Fibroblast of the aortic adventitia (primary cell): ENCODE measurements at places on chromosomes 5 and 9. TPM values are rescaled to one million over a fixed set of nuclear protein-coding genes. Genes with fewer than 3 reads are reported as not detected.

DNA sequence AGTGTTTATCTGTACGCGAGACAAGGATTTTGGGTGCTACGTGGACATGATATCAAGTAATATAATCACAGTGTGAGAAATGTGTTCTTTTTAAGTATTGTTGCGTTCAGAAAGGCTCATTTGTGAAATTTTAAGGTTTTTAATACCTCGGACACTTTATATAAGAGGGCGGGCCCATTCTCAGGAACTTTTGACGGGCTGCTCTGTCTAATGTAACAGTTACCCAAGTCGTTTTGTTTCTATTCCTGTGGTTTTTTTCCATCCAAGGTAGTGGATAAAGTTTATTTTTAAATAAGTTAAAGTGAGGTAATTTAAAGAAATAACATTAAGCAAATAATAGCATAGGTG is 525 bp downstream of the SRP19 start:
- DNase-seq: peak; percentile 17

Gene LMBRD2
- 17.6 and 22.1 TPM in 2 replicates for total RNA-seq

- no peak for DNase-seq
Observed at GRCh38 chr9:2021731-2022130, 6.6 kb downstream of the SMARCA2 start.

Gene C9orf50
- 0.98 TPM in 1 of 2 replicates, not detected in the other for total RNA-seq

Gene TOR2A
- 1.2 and 4.8 TPM in 2 replicates for total RNA-seq

DNA sequence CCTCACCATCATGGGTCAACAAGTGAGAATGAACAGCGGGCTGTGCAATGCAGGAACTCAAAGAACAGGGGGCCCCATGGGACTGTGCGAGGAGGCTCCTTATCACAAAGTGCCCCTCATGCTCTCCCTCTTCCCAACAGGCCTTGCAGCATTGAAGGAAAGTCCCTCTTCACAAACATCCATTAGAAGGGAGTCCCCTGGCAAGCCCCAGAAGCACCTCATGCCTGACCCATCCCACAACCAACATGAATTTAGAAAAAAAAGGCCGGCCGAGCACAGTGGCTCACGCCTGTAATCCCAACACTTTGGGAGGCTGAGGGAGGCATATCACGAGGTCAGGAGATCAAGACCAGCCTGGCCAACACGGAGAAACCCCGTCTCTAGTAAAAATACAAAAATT is 122.6 kb upstream of the FSTL4 start:
- no peak for DNase-seq

Gene PCDHB12
- total RNA-seq: 0.18 and 0.25 TPM in 2 replicates

DNA sequence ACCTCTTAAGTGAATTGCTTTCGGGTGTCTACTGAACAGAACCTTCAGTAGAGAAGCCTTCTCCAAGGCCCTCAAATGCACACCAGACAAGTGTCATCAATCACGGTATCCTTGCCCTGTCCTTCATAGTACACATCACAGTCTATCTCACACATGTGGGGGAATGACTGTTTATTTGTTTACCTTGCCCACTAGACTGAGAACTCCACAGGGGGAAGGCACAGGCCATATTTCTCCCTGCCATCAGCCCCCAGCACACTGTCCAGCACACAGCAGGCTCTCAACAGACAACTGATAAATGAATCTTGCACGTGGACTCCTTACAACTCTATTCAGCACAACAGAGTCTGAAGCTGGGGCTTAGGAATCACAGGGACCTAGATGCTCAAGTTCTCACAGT is 128.5 kb downstream of the MED27 start:
- DNase-seq: no peak

DNA sequence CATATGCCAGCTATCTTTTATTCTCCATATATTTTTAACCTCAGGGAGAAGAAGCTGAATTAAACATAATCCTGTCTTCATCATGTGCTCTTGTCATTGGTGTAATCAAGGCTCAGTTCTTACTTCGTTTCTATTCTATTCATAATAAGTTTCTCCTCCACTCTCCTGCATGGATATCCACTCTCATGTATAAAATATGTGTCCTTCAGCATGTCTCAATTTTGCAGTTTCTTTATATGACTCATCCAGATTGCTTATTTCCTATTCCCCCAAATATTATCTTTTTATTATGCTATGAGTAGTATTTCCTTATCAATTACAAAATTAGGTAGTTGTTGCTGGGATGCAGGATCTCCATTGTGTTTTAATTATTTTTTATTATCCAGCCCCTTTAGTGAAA is 643.7 kb upstream of the ACO1 start:
- DNase-seq: no peak

GRCh38 chr5:65102976-65103711 is 334.4 kb downstream of the CWC27 start:
- DNase-seq: peak; percentile 30

DNA sequence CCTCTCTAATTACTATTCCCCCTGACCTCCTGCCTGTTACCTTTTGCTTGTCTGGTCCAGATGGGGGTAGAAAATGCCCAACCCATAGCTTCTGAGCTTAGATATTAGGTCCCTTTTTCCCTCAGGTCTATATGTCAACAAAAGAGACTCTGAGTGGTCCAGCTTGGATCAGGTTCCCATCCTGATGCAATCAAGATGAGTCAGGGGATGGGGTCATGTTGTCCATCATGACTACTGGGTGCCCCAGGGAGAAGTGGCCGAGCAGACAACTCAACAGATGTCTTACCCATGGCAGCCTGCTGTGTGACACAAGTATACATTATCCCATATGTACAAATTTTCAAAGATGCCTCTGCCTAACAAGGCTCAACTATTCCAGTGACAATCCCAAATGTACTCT is 9.1 kb upstream of the ANKH start:
- peak; percentile 18 for DNase-seq

DNA sequence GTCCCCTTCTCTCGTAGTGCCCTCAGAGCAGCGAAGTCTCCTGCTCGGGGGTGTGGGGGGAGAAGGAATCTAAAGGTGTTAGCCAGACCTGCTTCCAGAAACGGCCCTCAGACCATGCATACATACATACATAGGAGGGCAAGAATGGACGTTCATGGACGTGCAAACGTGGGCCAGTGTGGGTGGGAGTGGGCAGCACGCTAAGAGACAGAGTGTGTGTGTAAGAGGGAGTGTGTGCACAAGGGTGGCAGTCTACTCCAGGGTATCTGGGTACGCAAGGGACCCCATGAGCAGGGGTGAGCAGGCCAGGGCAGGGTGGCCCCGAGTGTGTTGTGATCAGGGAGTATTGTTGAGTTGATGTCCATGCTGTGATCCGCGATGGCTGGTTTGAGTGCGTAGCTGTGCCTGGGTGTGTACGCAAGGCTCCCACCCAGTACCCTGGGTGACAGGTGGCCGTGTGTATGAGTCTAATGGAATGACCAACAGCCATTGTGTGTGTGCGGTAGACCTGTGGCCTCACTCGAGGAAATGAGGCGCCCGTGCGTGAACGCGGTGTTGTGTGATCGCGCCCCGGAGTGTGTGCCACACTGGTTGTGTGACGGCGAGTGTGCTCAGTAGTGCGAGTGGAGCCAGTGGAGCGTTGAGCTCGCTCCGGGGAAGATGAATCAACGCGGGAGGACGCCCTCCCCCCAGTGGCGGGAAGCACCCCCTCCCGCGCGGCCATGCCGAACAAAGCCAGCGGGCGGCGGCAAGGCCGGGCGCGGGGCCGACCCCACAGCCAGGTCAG is 826 bp downstream of the GPRIN1 start:
- DNase-seq: no peak

DNA sequence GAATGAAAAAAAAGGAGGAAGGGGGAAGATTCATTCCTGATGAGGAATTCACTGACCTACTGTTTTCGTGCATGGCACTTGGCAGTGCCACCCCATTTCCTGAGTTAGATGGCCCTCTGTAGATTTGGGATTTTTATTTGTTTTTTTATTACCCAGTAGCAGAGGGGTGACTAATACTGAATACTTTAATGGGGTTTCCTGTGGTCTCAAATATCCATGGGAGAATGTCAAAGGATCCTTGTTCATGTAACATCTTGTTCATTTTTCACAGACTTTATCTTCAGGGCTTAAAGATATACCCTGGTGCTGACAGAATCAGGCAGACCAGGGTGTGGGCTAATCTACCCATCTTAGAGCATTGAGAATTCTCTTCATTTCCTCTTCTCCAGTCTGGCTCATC is 93.0 kb downstream of the MAMDC2 start:
- DNase-seq: peak; percentile 24

GRCh38 chr5:90852531-90852930 is 293.9 kb downstream of the ADGRV1 start:
- no peak for DNase-seq

Gene CARTPT
- not detected in 2 replicates for total RNA-seq

Gene SELENOP
- total RNA-seq: 58.1 and 119 TPM in 2 replicates

- DNase-seq: peak; percentile 41
Observed at GRCh38 chr5:151523335-151523734, 67.8 kb downstream of the FAT2 start.

Gene SPINK6
- total RNA-seq: not detected in 2 replicates

DNA sequence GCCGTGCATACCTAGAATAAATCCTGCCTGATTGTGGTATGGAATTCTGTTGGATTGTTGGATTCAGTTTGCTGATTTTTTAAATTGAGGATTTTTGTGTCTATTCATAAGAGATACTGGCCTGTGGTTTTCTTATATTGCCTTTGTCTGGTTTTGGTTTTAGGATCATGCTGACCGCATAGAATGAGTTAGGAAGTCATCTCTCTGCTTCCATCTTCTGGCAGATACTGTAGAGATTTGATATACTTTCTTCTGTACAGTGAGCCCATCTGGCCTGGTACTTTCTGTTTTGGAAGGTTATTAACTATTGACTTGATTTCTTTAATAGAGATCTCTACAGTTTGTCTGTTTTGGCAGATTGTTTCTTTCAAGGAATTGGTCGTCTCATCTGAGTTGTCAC is 14.7 kb downstream of the CEP72 start:
- peak; percentile 8 for DNase-seq

Gene PAEP
- not detected in 2 replicates for total RNA-seq

Gene COL5A1
- 171 and 188 TPM in 2 replicates for total RNA-seq

Gene KCNN2
- not detected in 2 replicates for total RNA-seq

- DNase-seq: no peak
Observed at GRCh38 chr5:35015063-35015462, 32.7 kb downstream of the AGXT2 start.

GRCh38 chr5:178467568-178468195 is 122.5 kb downstream of the COL23A1 start:
- no peak for DNase-seq
